ENCODE measurements at places on chromosomes 12 and 14. TPM values are rescaled to one million over a fixed set of nuclear protein-coding genes. Genes with fewer than 3 reads are reported as not detected.
A peak's percentile ranks its signal among the peaks of the same experiment; 100 is the strongest.

Gene AQP2
- not detected for total RNA-seq

Gene SYNDIG1L
- under 0.01 TPM for total RNA-seq

Gene MDGA2
- total RNA-seq, result not detected

Gene KRT75
- 7.3 TPM for total RNA-seq

Gene PLEKHG7
- under 0.01 TPM for total RNA-seq

Gene ACOT2
- total RNA-seq, result 9.7 TPM

Gene CREBL2
- 17.9 TPM for total RNA-seq

Gene KRT6C
- 138 TPM for total RNA-seq

Gene RPS6KA5
- total RNA-seq, result 2.9 TPM

Gene HCAR3
- 0.77 TPM for total RNA-seq

DNA sequence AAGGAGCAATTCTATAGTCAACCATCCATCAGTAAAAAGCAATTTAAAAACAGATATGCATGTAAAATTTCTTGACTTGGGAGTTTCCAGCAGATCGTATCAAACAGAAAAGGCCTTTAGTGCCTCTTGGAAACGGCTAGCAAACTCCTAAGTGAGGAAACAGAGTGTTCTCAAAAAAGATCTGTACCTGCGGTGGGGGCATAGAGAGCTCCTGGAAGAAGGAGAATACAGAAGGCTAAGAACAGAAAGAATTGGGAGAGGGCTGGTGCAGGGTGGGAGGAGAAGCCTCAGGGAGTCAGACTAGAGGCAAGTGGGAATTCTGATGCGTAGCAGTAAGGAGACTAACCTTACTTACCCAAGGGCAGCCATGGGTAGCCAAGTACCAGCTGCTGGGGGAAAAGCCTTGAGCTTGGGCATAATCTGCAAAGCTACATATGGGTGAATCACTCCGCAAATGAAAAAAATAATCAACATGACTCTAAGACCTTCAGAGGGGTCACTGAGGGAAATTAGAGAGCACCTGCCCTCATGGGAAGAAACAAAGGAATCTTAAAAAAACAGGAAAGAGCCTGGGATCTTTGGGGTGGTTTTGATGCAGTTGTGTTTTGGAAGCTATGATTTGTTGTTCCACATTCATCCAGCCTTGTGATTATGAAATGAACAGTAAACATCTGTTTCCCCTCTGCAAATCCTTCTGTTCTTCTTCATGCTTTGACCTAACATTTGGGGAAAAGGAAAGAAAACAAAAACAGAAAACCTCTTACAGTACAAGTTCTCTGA is 10.4 kb downstream of the RHOJ start:
- no peak for DNase-seq

DNA sequence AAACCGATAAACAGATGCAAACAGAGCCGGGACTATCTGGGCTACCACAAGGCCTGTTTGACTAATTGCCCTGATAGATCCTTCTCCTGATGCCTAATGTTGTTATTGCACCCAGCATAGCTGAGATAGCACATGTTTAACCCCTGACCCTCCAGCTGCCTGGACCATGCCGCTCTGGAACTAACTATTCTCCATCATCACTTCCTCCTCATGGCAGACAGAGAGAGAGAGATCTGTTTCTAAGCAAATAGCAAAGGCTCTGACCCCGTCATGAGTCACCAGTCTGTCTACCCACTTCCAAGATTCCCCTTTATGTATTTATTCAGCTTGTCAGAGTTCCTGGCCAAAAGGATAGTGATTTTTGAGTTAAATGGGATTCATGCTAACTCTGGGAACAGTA is 58.2 kb upstream of the FLRT2 start:
- DNase-seq, result peak; percentile 95

DNA sequence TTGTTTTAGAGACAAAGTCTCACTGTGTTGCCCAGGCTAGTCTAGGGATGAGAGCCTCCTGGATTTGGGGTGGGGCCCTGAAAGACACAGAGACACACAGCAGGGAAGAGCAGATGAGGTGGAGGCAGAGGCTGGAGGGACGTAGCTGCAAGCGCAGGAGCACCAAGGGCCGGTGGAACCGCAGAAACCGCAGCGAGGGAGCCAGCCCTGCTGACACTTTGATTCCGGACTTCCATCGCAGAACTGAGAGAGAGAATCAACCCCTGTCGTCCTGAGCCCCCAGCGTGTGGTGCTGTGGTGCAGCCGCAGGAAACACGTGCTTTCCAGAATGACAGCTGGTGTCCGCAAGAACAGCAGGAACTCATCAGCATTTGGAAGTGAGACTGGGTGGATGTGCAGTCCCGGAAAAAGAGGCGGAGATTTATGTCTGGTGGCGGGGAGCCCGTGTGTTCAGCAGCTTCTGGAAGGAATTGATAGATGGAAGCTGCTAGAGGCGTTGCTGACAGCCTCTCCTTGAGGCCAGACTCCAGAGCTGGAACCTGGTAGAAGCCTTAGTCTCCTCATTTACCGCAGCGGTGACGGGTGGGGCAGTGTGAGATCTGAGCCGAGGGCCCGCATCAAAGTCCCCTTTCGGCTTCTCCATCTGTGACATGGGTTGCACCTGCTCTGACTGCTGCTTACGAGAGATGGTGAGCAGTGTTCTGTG is 21.9 kb upstream of the KLC1 start:
- DNase-seq, result peak; percentile 10

- DNase-seq, result no peak
Observed at GRCh38 chr12:496736-497135, 37.0 kb downstream of the B4GALNT3 start.

- peak; percentile 33 for DNase-seq
Observed at GRCh38 chr14:60723116-60723906, 840 bp downstream of the SIX4 start.

- DNase-seq, result no peak
Observed at GRCh38 chr14:91249841-91250616, 5.5 kb upstream of the GPR68 start.

- DNase-seq, result peak; percentile 7
Observed at GRCh38 chr14:105375635-105376057, 22.7 kb upstream of the TEX22 start.

DNA sequence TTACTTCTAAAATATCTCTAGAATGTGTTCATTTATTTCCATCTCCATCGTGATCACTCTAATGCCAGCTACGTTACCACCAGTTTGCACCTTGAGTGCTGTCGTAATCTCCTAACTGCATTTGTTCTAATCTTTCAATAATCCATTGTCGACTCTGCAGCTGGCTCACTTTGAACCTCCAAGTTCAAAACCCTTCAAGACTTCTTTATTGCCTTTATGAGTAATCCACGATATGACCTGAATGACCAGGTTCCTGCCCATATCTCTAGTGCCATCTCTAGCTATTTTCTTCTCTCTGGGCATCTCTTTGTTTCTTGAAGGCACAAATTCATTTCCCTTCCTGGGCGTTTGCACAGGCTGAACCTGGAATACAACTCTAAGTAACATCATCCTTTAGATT is 76.7 kb downstream of the SRGAP1 start:
- DNase-seq, result no peak

GRCh38 chr14:70909733-70910614 is 2.7 kb downstream of the PCNX1 start:
- no peak for DNase-seq

DNA sequence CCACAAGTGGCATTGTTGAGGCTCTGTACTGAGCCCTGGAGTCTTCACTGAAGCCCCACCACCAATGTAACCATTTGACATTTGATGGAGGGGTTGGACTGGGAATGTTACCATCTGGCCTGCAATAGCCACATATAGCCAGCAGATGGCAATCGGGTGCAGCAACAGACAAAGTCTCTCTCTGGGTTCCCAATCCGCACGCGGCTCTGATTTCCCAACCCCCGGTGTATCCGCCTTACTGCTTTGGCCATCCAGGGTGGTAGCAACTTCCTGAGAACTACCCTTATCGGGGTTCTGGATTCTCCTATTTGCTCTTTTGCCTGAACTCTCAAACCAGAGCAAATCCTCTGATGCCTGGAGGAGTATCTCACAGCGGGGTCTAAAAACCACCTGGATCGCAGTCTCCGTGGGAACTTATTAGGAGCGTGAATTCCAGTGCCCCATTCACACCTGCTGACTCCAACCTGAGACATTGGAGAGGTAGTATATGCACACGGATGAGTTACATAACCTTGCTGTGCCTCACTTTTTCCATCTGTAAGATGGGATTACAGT is 14.2 kb downstream of the VRTN start:
- peak; percentile 61 for DNase-seq

DNA sequence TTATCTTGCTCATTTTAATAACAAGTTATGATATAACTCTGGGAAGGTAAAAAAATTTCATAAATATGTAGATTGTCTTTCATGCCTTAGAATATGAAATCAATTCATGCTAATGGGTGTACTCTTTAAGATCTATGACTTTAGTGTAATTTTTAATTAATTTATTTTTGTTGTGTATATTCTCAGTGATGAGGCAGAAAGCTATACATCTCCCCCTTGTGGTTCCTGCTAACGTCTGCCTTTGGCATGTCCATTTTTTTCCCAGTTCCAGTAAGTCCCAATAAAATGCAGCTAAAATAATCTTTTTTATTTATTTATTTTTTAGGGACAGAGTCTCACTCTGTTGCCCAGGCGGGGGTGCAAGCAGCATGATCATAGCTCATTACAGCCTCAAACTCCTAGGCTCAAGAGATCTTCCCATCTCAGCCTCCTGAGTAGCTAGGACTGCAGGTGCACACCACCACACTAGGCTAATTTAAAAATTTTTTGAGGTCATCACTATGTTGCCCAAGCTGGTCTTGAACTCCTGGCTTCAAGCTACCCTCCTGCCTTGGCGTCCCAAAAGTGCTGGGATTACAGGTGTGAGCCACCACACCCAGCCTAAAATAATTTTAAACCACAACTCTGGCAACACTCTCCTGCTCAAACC is 3.3 kb upstream of the CHURC1 start:
- DNase-seq, result peak; percentile 44

DNA sequence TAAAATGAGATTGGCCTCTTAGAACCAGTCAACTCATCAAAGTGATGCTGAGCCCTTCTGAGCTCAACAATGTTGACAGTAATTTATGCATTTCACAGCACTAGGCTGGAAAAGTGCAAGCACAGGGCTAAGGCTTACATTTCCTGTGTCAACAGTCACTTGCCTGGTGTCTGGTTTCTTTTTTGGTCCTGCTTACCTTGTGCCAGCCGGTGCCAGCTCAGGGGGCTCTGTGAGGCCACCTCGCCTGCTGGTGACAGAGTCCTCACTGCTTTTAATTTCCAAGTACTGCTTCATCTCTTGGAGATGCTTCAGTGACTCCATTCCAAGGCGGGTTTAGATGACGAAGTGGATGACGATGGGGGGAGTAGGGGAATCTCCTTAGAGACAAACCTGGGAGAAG is 53.1 kb upstream of the KCNA1 start:
- no peak for DNase-seq

DNA sequence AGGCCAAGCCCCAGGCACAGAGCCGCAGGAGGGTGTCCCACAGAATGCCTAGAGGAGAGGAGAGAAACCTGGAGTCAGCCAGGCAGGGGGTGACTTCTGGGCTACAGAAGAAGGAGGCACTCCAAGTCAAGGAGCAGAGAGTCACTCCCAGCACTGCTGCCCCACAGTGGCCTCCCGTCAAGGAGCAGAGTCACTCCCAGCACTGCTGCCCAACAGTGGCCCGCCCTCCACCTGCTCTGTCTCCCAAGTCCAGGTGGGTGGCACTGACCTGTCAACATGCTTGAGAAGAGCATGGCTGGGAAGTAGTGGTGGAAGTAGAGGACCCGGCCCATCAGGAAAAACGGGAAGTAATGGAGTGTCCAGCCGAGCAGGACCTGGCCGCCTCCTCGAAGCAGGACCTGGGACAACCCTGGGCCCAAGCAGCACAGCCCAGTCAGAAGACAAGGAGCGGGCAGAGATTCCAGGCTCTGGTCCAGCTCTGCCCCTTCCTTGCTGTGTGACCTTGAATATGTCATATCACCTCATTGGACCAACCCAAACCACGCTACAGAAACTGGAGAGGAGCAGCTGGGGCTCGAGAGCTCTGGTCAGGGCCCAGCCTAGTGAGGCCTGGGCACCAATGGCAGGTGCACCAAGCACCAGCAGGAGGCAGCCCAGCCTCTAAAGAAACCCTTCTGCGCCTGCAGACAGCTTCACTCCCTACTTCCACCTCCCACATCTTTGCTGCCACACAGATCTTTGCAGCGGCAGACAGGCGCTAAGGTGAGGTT is 7.6 kb upstream of the NGB start:
- DNase-seq, result no peak

DNA sequence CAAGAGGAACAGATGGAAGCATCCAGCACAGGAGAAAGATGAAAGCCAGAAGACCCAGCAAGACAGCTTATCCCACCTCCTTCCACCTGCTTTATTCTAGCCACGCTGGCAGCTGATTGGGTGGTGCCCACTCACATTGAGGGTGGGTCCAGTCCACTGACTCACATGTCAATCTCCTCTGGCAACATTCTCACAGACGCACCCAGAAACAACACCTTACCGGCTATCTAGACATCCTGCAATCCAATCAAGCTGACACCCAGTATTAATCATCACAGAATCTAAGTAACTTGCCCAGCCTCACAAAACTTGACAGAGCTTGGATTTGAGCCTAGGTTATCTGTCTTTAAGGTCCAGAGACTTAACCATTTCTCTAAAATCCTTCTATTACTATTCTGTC is 208.9 kb downstream of the PAH start:
- DNase-seq, result peak; percentile 17

- no peak for DNase-seq
Observed at GRCh38 chr12:105539735-105540134, 209.2 kb downstream of the C12orf75 start.

DNA sequence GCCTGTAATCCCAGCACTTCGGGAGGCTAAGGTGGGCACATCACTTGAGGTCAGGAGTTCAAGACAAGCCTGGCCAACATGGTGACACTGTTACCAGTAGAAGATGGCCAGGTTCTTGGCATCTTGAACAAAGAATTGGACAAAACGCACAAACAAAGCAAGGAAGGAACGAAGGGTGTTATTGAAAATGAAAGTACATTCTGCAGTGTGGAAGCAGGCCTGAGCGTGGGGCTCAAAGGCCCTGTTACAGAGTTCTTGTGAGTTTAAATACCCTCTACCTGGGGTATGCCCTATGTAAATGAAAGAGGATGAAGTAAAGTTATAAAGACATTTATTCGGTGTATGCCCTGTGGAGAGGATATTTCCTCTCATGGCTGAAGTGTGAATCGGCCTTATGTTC is 20.8 kb upstream of the CDK17 start:
- DNase-seq, result no peak

GRCh38 chr12:12611512-12612306 is at the start of gene CREBL2:
Gene CREBL2 (plus strand): TSS chr12:12611876. CDS start chr12:12612173, 297 bp downstream.
- DNase-seq, result peak; percentile 89

DNA sequence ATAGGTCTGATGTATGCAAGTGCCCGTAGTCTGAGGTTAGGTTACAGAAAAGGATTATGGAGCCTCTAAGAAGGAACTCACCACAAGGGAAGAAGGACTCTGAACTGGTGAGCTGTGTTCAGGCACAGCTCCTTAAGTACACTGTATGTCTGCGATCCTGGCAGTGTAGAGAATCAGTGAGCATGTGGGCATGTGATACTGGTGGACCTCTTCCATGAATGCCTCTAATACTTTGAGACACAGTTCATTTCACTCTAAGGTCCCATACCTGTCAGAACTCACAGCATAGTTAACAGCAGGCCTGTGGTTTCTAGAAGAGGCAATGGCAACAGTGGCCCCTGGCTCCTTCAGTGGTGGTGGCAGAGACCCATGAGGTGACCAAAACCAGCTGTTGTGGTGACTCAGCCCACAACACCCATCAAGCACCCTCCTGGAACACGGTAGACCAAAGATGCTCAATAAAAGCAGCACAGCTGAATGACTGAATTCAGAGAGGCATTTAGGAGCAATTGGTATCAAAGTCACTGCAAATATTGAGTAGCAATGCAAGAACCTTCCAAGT is 6.9 kb upstream of the OR6J1 start:
- peak; percentile 67 for DNase-seq

- no peak for DNase-seq
Observed at GRCh38 chr12:108205864-108206263, 76.8 kb downstream of the WSCD2 start.

Data from bronchial epithelial cell (primary cell).